Hematopoietic multipotent progenitor cell treated with erythropoietin and hydrocortisone succinate and interleukin-3 and kit ligand, for 8 days (in vitro differentiated cells): ENCODE measurements at places on chromosomes 7 and 10.
A peak's percentile ranks its signal among the peaks of the same experiment; 100 is the strongest.

DNA sequence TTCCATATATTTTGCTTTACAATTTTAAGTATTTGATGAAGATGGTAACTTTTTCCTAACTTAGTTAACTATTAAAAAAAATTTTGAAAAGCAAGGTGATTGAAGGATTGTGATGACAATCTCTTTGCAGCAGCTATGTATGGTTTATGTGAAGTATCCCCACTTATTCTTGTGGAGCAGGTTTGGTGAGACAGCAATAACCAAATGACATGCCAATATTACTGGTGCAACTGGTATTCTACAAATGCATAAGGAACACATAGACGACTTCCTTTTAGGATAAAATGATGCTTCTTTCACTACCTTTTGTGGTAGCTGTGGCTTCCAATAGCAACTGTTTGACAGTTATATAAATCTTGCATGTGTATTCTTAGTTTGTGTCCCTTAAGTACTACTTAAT is 465.3 kb downstream of the PLXDC2 start:
- no peak for DNase-seq

GRCh38 chr10:15084502-15084922 is 4.1 kb downstream of the ACBD7 start:
- DNase-seq: no peak

DNA sequence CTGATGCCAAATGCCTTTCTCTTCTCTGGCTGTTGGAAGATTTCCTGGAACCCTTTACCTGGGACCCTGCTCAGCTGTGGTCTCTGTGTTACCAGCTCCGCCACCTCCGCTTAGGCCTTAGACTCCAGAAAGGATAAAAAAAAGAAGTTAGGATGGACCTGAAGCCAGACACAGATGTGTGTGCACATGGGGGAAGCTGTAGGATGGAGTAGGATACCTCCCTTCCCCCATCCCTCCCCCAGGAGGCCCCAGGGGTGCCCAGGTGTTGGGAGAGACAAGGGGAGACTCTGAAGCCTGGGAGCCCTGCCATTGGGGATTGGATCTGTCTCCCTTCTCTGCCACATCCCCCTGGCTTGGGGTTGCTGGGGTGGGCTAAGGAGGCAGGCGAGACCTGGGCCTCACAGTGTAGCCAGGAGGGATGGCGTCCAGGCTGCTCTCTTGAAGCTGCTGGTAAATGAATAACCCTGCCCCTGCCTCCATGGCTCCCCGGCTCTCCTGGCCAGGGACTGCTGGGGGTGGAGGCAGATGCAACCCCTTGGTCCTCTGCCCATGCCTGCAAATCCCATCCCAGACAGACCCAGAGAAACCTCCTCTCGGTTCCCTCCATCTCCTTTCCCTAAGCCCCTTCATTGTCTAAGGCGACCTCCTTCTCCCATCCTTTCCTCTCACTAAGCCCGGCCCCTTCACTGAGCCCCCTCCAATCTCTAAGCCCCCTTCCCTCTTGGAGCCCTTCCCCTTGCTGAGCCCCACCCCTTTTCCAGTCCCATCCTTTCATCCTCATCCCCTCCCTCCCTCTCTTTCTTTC is 8.0 kb downstream of the CLDN3 start:
- DNase-seq: no peak

GRCh38 chr7:96870185-96870584 is 135.2 kb upstream of the DLX6 start:
- DNase-seq: no peak

DNA sequence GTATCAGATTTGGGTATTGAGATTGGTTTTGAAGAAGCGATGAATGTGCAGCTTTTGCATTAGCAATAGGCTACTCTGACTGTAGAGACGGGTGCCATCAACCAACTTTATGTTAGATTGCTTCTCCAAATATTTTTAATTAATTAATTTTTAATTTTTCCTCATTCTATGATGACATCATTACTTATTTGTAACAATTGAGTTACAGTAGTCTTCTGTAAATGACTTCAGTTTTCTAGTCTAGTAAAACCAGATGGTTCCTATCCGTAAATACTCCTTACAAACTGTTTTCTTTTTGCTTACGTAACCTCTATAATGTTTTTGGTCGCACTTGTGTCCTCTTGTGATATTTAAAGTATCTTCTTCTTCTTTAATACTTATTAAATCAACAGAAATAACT is 118.1 kb downstream of the ZNF736 start:
- no peak for DNase-seq

DNA sequence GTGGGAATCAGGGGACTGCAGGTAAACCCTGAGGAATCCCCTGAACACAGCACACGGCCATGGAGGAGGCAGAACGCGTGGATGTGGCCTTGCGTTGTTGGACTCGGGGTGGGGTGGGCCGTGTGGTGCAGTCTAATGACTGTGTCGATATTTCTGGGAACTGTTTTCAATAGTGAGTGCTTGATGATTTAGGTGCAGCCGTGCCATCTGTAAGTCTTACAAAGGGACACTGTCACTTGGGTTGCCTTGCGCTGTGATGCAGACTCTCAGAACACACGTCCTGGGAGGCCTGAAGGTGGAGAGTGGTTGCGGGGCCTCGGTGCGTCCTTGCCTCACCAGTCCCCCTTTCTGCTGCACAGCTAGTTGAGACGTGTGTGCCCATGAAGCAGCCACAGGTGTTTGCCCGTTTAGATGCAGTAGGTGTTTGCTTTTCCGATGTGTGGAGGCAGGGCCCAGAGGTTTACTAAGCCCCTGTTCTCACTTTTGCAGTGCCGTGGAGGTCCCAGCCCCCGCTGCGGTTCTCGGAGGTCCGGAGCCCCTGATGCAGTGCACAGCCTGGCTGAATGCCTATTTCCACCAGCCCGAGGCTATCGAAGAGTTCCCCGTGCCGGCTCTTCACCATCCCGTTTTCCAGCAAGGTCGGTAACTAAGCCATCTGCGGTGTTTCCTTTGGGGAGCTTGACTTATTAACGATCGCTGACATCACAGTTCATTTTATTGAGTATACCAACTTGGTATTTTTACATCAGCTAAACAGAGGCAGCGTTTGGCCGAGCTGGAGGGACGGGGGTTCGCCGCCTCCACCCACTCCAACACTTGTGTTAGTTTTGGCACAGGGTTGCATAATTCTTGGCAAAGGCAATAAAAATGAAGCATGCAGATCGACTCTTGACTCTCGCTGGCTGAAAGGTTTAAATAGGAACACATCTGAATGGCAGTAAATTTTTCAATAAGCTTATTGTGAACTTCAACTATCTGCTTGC is 240.7 kb downstream of the MGMT start:
- DNase-seq: no peak

DNA sequence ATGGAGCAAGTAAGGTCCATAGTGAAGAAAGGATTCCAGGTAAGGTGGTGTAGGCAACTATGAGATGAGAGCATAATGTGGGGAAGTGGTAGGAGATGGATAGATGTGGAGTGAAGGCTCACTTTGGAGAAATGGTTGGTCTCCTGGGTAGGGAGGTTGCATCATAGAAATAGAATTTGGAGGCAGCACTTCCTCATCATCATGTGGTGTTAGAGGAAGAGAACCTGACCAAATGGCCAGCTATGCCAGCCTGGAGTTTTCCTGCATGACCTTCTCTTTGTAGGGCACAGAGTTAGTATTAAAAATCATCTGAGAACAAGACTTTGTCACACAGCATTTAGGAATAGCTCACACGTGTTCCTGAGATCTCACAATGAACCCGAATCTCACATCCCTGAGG is 126.7 kb upstream of the CXCL12 start:
- DNase-seq: no peak

- no peak for DNase-seq
Measured at GRCh38 chr7:13257661-13258060, 570.2 kb downstream of the ARL4A start.

GRCh38 chr7:16026253-16027020 is 340.0 kb upstream of the MEOX2 start:
- no peak for DNase-seq

GRCh38 chr7:18320971-18321567 is 174.5 kb upstream of the HDAC9 start:
- peak; percentile 43 for DNase-seq

GRCh38 chr7:2710901-2711551 is 23.0 kb downstream of the AMZ1 start:
- DNase-seq: no peak

GRCh38 chr7:891291-891690 is 14.9 kb downstream of the GET4 start:
- no peak for DNase-seq

DNA sequence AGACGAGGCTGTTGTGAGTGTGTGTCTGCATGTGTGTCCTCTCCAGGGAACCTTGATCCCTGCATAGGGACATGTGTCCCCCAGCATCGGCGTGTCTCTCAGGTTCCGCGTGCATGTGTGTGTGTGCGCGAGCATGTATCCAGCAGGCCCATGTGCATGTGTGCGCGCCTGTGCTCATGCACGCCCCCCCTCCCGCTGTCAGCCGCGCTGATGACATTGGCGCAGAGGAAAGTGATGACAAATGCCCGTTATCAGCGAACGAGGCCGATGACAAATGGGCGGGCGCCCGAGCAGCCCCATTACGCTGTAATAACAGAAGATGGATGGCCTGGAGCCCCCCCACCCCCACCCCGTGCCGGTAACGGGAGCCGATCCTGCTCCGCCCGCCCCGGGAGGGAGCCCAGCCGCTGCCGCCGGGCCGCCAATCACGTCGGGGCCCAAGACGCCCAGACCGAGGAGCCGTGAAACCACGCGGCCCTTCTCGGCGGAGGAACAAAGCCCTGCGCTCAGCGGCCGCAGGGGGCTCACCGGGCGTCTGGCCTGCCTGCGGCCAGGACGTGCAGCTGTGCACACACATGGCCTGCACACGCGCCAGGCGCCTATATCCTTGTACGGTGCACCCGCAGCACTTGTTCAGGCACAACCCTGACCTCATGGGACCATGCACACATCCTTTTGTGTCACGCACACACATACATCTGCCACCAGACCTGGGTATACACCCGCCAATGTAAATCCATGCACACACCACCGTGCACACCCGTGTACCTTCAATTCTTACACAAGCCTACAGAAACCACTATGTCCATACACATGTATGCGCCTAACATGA is 21.5 kb downstream of the POLL start:
- DNase-seq: peak; percentile 70

DNA sequence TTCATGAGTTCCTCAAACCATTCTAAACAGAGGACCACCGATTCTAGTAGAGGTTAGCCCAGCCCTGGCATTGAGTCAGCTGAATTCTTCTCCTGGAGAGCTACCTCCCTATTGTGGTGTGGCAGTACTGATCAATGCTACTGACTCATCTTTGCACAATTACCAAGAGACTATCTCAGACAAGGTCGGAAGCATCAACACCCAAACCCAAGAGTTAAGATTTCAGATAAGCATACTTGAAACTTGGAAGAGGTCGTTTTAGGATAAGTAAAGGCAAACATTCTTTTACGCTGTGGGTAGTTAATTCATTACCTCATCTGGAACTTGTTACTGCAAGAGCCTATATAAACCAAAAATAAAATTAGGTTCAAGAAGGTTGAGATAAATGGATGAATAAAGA is 154.6 kb upstream of the NRBF2 start:
- no peak for DNase-seq

- no peak for DNase-seq
Measured at GRCh38 chr10:93406364-93407145, 75.6 kb downstream of the MYOF start.

DNA sequence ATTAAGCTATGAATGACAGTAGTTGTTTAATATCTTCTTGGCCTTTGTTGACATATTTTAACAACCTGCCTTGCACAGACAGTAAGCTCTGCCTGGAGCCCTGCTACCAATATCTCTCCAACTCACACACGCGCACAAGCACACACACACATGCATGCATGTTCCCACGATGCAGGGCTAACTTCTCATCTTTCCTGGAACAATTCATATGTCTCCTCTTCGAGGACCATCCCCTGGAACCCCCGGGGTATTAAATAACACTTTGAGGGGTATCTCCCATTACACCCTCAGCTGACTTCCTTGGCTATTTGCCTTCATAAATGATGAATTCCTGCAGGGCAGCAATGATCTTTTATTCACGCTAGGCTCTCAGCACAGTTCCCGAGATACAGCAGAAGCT is 258.0 kb downstream of the TRIL start:
- no peak for DNase-seq

DNA sequence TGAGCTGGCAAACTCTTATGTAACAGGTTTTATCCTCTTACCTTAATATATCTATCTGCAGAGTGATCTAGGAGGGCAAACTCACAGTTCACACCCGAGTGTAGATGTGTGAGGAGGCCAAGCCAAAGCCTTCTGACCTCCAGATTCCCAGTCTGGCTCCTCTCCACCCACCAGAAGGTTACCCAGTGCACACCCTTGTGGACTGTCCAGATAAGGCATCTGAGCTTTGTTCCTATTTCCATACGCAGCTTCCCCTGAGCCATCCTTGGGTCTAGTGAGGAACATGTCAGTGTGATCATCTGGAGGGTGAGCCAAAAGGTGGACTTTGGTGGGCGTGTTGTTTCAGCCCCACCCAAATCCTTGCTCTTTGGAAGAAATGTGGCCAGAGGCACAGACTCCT is 203.0 kb upstream of the MEOX2 start:
- peak; percentile 3 for DNase-seq

DNA sequence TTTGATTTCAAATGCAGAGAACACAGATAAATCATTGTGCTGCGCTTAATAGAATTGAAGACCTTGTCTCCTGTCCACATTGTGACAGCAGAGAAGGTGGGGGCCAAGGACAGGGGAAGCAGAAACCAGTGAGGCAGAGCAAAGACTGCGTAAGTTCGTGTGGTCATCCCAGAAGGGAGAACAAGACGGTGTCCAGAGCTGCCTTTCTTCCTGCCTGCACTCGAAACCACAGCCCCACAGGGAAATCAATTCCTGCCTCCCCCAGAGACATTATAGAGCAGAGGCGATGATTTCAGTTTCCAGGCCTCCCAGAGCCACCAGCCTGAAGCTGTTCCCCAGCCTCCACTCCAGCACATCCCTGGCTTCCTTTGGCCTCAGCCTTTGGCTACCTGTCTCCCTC is 39.7 kb upstream of the UCN3 start:
- DNase-seq: no peak
